ENCODE measurements at places on chromosomes 3 and 15. TPM values are rescaled to one million over a fixed set of nuclear protein-coding genes. Genes with fewer than 3 reads are reported as not detected.
A peak's percentile ranks its signal among the peaks of the same experiment; 100 is the strongest.

DNA sequence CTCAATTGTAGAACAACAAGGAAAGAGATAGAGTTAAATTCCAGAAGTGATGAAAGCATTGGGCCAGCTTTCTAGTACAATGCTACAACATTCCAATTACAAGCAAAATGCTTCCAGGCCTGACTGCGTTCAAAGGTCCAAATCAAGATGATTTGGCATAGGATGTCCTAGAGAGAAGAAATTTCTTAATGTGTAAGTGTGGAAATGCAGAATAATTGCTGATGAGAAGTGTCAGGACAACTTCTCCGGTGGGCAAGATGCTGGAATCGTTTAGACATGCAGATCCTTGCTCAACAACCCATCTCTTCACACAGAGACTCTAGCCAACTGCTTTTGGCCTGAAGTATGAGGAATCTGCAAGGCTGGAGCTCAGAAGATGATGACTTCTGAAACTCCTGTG lies 71.1 kb upstream of the PDZRN3 start:
- no peaks in the 10 kb centered on the region for H3K4me1 ChIP-seq
- no peaks in the 10 kb centered on the region for H3K27me3 ChIP-seq
- H3K4me3 ChIP-seq: no peak overlapping the region
- H3K36me3 ChIP-seq: no peaks in the 10 kb centered on the region
- no peak overlapping the region for H3K27ac ChIP-seq

GRCh38 chr15:70339571-70340493 lies 242.1 kb upstream of the TLE3 start:
- peak overlapping the region; percentile 2 for H3K27ac ChIP-seq
- no peak for DNase-seq
- H3K4me3 ChIP-seq: no peak overlapping the region
- H3K27me3 ChIP-seq: no peaks in the 10 kb centered on the region
- H3K36me3 ChIP-seq: no peaks in the 10 kb centered on the region
- peaks cover 10% of the 10 kb centered on the region for H3K4me1 ChIP-seq

DNA sequence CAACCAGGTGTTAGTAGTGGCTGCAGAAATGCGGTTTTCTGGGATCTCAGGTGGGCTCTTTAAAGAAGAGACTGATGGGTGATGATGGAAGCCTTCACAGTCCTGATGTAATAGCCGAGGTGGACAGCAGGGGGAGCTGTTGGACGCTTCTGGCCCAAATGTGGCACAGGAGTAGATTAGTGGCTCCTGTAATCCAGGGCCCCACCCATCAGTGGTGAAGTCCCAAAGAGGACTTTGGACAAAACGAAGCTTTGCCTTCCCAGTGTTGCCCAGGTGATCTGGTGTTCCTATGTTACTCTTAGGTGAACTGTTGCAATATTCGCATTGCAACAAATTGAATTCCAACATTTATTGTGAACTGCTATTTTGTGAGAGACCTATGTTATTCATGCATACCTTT lies 31.8 kb upstream of the MYZAP start:
- H3K27me3 ChIP-seq: no peaks in the 10 kb centered on the region
- H3K4me3 ChIP-seq: no peak overlapping the region
- H3K27ac ChIP-seq: no peak overlapping the region
- H3K4me1 ChIP-seq: peaks cover 5% of the 10 kb centered on the region

DNA sequence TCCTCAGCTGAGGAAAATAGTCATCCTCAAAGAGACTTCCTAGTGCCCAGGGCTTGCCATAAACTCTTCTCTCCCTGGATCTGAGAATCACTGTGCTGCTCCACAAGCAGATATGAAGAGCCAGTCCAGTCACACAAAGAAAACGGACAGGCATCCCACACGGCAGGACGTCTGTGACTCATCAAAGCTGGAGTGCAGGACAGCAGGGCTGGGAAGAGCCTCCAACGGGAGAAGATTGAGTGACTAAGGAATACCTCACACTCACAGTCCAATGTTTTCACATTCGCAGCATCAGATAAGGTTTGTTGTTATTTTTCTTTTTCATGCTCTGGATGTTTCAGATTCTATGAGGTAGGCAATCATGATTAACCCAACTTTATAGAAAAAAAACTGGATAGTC lies 57.8 kb downstream of the NEK10 start:
- H3K27ac ChIP-seq: no peak overlapping the region
- no peak overlapping the region for H3K4me3 ChIP-seq
- no peaks in the 10 kb centered on the region for H3K4me1 ChIP-seq
- H3K36me3 ChIP-seq: no peaks in the 10 kb centered on the region

- DNase-seq: no peak
- no peak overlapping the region for H3K27ac ChIP-seq
- H3K4me3 ChIP-seq: no peak overlapping the region
- H3K36me3 ChIP-seq: no peaks in the 10 kb centered on the region
- no peaks in the 10 kb centered on the region for H3K27me3 ChIP-seq
- peaks cover 3% of the 10 kb centered on the region for H3K4me1 ChIP-seq
Observed at GRCh38 chr3:152230370-152230769, 38.4 kb upstream of the MBNL1 start.

Gene ABCC5
- 107 TPM for total RNA-seq

Gene ALDH1A2
- 7.3 TPM for total RNA-seq

DNA sequence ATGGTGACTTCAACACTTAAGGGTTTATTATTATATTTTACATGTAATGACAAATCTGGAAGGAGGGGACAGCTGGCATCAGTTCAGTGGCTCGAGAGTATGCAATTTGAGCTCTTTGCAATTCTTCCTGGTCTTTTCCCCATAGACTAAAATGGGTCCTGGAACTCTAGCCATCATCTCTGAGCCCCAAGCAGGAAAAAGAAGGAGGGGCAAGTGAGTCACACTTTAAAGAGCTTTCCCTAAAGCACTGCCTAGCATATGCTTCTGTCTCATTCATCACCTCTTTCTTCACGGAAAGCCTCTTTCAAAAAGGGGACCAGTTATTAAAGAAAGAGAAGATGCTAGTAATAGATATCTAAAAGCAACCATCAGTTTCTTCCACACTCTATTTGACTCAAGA lies 466.3 kb downstream of the ZIC1 start:
- no peaks in the 10 kb centered on the region for H3K36me3 ChIP-seq
- no peak for DNase-seq
- no peaks in the 10 kb centered on the region for H3K4me1 ChIP-seq
- H3K27me3 ChIP-seq: no peaks in the 10 kb centered on the region
- no peak overlapping the region for H3K27ac ChIP-seq

DNA sequence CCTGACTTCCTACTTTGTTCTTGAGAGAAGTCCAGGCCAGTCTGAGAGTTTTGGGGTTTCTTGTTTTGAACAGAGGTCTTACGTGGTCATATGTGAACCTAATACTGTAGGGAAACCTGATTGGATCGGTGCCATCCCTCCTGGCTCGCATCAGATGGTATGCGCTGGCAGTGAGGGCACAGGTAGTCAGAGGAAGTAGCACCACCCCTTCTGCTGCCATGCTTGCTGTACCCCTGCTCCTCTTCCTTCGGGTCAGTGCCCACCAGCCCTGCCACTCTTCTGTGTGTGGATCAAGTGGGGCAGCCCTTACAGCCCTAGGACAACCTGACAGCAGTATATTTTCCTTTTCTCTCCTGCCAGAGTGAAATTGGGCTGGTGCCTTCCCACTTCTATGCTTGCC lies 39.7 kb downstream of the CHCHD6 start:
- H3K27ac ChIP-seq: no peak overlapping the region
- H3K36me3 ChIP-seq: no peaks in the 10 kb centered on the region
- peaks cover 7% of the 10 kb centered on the region for H3K4me1 ChIP-seq
- DNase-seq: no peak

DNA sequence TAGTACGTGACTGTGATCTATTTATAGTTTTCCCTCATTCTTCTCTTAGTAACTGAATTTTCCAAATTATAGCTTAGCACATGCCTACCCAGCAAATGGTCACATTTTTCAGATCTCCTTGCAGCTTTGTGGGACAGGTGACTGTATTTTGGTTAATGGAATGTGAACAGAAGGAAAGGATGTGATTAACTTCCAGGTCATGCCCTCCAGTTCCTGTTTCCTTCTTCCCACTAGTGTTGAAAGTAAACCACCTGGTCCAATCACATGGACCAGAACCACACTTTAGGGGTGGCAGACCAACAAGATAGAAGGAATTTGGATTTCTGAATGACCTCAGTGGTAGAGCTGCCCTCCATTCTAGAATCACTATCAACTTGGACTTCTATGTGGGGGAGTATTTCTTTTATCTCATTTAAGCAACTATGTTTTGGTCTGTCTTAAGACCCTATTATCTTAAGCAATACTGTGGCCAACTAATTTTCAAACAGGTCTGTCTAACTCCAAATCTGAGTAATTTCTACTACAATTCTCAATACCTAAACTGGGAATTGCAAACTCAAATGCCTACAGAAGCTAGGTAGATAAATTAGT lies 76.0 kb upstream of the TSC22D2 start:
- no peak overlapping the region for H3K27ac ChIP-seq
- no peaks in the 10 kb centered on the region for H3K36me3 ChIP-seq
- H3K27me3 ChIP-seq: no peaks in the 10 kb centered on the region
- no peaks in the 10 kb centered on the region for H3K4me1 ChIP-seq
- no peak overlapping the region for H3K4me3 ChIP-seq
- DNase-seq: no peak

DNA sequence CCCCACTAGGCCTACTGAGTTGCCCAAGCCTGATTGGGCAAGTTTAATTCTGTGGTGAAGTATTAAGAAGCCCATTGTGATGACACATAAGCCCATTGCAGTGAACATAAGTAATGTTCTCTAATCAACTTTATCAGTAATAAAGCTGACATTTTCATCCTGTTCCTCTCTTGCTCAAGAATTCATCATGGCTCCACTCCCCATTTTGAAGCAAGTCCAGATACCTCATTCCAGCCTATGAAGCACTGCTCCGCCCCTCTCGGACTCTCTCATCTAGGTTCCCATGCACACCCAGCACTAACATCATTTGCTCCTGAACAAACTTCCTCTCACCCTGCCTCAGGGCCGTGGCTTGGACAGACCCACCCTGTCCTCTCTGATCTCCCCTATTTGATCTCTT lies 10.5 kb downstream of the SHF start:
- H3K4me3 ChIP-seq: no peak overlapping the region
- no peaks in the 10 kb centered on the region for H3K27me3 ChIP-seq
- DNase-seq: no peak
- H3K4me1 ChIP-seq: peaks cover 18% of the 10 kb centered on the region
- peaks cover 5% of the 10 kb centered on the region for H3K36me3 ChIP-seq

GRCh38 chr3:150956376-150956775 lies 16.2 kb downstream of the CLRN1 start:
- no peak overlapping the region for H3K4me3 ChIP-seq
- H3K27me3 ChIP-seq: no peaks in the 10 kb centered on the region
- no peaks in the 10 kb centered on the region for H3K4me1 ChIP-seq
- no peak for DNase-seq

GRCh38 chr3:130857336-130858026 lies 36.4 kb upstream of the ATP2C1 start:
- DNase-seq: no peak
- H3K27ac ChIP-seq: no peak overlapping the region
- no peaks in the 10 kb centered on the region for H3K27me3 ChIP-seq
- H3K4me3 ChIP-seq: no peak overlapping the region
- no peaks in the 10 kb centered on the region for H3K4me1 ChIP-seq
- no peaks in the 10 kb centered on the region for H3K36me3 ChIP-seq

GRCh38 chr15:95684693-95685115 lies 645.8 kb upstream of the NR2F2 start:
- no peaks in the 10 kb centered on the region for H3K27me3 ChIP-seq
- H3K4me3 ChIP-seq: no peak overlapping the region
- no peaks in the 10 kb centered on the region for H3K4me1 ChIP-seq
- no peak for DNase-seq

Gene INKA1
- 10.8 TPM for total RNA-seq

DNA sequence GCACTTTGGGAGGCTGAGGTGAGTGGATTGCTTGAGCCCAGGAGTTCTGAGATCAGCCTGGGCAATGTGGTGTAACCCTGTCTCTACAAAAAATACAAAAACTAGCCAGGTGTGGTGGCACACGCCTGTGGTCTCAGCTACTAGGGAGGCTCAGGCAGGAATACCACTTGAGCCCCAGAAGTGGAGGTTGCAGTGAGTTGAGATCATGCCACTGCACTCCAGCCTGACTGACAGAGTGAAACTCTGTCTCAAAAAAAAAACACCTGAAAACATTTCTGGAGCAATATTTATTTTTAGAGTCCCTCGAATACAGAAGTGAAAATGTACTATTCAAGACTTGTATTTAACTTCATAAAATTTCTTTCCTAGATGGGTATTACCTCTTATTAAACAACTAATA lies 4.6 kb downstream of the SPCS1 start:
- no peaks in the 10 kb centered on the region for H3K27me3 ChIP-seq
- no peak for DNase-seq
- no peaks in the 10 kb centered on the region for H3K36me3 ChIP-seq

- H3K4me3 ChIP-seq: no peak overlapping the region
- H3K4me1 ChIP-seq: no peaks in the 10 kb centered on the region
- no peaks in the 10 kb centered on the region for H3K27me3 ChIP-seq
- peak overlapping the region; percentile 23 for H3K27ac ChIP-seq
- H3K36me3 ChIP-seq: no peaks in the 10 kb centered on the region
- no peak for DNase-seq
Observed at GRCh38 chr3:133506215-133506901, 67.1 kb upstream of the CDV3 start.

- DNase-seq: no peak
- H3K27ac ChIP-seq: no peak overlapping the region
- no peaks in the 10 kb centered on the region for H3K36me3 ChIP-seq
- H3K4me1 ChIP-seq: no peaks in the 10 kb centered on the region
- H3K27me3 ChIP-seq: no peaks in the 10 kb centered on the region
Observed at GRCh38 chr3:117692416-117692995, 982.9 kb downstream of the TUSC7 start.

GRCh38 chr3:128416578-128417211 lies 50.0 kb downstream of the DNAJB8 start:
- H3K4me3 ChIP-seq: no peak overlapping the region
- no peaks in the 10 kb centered on the region for H3K27me3 ChIP-seq
- peaks cover 7% of the 10 kb centered on the region for H3K4me1 ChIP-seq
- no peak overlapping the region for H3K27ac ChIP-seq
- no peak for DNase-seq
- no peaks in the 10 kb centered on the region for H3K36me3 ChIP-seq

DNA sequence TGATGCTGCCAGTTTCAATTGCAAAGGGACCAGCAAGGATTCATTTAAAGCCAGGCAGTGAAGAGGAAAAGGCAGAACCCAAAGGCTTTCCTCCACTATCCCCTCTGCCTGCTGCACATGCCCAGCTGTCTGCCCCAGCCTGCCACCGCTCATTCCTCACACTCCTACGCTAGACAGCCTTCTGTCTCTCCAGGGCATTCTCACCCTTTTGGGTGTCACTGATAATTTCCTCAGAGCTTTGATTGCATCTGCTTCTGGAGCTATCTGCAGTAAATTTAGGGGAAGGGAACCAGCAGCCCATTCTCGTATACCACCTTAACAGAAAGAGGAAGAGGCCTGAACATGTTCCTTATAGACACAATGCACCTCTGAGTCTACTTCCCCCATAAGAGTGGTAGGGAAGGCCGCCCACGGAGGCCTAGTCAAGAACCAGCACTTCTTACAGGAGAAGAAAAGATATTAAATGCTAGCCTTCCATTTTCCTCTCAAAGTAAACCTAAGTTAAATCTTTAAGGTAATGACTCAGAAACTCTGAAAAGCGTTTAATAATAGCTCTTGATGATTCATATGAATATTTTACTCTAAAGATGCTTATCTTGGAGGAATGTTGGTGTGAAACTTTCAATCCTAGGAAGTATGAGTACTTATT lies 20.9 kb downstream of the NUDT16 start:
- no peak overlapping the region for H3K4me3 ChIP-seq
- no peak for DNase-seq
- no peak overlapping the region for H3K27ac ChIP-seq
- no peaks in the 10 kb centered on the region for H3K4me1 ChIP-seq

Gene LMCD1
- total RNA-seq: 47.4 TPM

Gene THSD4
- total RNA-seq: 16.8 TPM

Data from upper lobe of left lung (tissue), 6 donors.